IPS DF 19.7 (cell line): ENCODE measurements at places on chromosomes 7 and 10.

DNA sequence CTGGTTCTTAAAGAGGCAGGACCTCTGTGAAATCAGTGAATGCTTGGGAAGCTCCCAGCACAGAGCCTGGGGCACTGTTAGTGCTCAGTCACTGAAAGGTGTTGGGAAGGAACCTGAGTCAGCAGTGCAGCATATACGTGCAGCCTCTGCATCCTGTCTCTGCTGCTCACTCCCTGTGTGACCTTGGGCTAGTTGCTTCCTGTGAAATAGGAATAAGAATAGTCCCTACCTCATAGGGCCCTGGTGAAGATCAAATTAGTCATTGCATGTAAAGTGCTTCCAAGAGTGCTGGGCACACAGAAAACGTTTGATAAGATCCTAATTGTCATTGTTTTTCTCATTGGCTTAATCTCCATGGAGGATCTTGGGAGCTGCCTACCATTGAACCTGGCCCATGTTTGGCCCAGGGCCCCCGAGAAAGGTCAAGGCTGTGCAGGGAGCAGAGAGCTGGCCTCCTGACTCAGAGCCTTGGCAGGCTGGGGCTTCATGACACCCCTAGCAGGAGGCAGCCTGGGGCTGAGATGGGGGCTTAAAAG lies 73.3 kb upstream of the COL13A1 start:
- no peak for DNase-seq

GRCh38 chr10:52258799-52259425 lies 55.2 kb upstream of the DKK1 start:
- DNase-seq: no peak

GRCh38 chr7:135238112-135238744 lies 4.6 kb downstream of the STRA8 start:
- no peak for DNase-seq

- no peak for DNase-seq
These were observed 112.0 kb downstream of the EBF3 start for GRCh38 chr10:129851941-129852640.

DNA sequence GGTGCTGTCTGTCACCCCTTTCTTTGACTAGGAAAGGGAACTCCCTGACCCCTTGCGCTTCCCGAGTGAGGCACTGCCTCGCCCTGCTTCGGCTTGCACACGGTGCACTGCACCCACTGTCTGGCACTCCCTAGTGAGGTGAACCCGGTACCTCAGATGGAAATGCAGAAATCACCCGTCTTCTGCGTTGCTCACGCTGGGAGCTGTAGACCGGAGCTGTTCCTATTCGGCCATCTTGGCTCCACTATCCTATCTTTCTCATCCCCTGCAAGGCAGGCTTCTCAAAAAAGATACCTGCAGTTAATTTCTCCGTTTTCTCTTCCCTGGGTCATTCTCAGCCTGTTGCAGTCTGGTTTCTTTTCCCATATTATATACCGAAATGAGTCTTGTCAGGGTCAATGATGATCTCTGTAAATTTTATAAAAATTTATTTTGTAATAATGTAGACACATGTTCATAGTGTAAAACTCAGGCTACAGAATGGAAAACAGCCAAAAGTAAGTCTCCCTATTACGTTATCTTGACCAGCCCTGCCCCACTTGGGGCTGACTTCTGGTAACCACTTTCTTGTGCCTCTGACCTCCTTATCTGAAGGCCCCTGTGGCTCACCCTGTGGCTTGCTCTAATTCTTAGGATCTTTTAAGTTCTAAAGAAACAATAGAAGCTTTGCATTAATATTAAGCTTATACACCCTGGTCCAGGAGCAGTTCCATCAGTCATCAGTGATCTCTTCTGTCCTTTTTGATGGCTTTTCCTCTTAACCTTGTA lies 20.7 kb downstream of the BLVRA start:
- DNase-seq: no peak

- no peak for DNase-seq
These were observed 44.9 kb upstream of the CNPY1 start for GRCh38 chr7:155591055-155591775.

DNA sequence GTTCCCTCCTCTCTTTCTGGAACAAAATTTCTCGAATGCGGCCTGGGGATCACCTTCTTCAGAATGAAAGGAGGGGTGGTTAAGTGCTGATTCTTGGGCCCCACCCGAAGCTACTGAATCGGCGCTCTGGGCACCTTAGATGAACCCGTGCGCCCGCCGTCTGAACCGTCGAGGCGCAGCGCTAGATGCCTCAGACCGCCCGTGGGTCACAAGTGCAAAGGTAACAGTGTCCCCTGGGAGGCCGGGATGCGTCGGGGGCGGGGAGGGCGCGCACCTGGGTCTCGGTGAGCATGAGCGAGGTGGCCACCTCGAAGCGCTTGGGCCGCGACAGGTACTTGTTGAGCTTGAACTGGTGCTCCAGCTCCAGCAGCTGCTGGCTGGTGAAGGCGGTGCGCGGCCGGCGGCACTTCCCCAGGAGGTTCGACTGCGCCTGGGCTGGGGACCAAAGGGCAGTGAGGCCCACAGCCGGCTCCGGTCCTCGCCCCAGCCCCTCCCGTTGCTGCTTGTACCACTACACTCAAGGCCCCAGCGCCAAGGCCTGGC lies 4.2 kb downstream of the MNX1 start:
- no peak for DNase-seq

DNA sequence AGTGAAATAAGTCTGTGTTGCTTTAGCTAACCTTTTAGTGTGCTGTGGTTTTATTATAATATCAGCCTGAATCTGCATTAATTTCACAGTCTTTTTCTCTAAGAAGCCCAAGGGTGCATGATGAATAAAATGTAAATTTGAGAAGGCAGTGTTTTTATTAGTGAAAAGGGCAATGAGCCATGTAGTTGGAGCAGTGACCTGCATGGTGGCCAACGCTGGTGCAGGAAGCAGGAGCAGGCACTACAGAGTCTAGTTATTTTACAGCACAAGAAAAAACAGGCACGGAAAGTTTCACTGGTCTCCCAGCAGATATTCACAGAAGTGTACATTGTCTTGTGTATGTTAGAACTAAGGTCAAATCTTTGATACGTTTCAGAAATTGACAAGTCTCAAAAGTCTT lies 247.8 kb downstream of the CELF2 start:
- DNase-seq: no peak

- DNase-seq: no peak
These were observed 9.1 kb upstream of the DENND2A start for GRCh38 chr7:140649556-140650205.

- no peak for DNase-seq
These were observed 12.5 kb downstream of the RNF133 start for GRCh38 chr7:122686360-122686878.

- DNase-seq: no peak
These were observed 175.8 kb downstream of the SH2D4B start for GRCh38 chr10:80713398-80713928.

GRCh38 chr7:36984710-36985312 lies 260.5 kb upstream of the AOAH start:
- DNase-seq: no peak

GRCh38 chr10:127974911-127975310 lies 68.0 kb downstream of the PTPRE start:
- no peak for DNase-seq
